AG08396 (cell line): ENCODE measurements at places on chromosomes 11 and 22.
A peak's percentile ranks its signal among the peaks of the same experiment; 100 is the strongest.

DNA sequence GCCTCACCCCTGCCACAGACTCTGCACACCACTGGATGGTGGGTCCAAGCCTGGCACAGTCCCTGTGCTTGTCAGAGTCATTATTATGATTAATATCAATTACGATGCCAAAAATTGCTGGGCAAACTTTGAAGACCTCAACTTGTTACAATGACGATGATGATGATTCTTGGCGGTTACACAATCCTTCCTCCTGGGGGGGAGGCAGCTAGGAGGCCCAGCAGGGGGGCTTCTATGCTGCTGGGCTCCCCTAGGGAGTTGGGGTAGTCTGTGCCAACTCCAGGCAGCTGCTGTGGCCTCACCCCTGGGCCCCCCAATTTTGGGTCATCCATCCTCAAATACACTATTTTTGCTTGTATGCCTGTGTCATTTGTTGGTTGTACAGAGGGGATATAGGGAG lies 12.0 kb downstream of the SLC35E4 start:
- no peak for DNase-seq

- no peak for DNase-seq
Observed at GRCh38 chr11:17650127-17650911, 69.1 kb upstream of the MYOD1 start.

- DNase-seq: no peak
Observed at GRCh38 chr11:12090061-12090591, 20.3 kb upstream of the MICAL2 start.

GRCh38 chr11:14480716-14481115 lies 18.9 kb downstream of the COPB1 start:
- no peak for DNase-seq

DNA sequence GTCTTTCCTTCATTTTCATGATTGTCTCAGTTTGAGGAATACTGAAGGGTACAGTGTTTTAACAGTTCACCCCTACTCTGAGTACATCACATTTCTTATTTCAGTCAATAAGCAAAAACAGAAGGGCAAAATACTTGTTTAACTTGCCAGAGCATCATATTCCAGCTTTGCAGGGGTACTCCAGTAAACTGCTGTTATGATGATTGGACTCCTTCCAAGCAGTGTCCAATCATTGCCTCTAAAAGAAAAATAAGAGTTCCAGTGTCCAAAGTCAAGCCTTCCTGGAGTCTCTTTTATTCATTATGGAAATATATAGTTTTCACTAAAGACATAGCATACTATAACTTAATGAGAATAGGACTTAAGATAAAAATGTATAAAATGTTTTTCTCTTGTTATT lies 105.1 kb downstream of the FANCF start:
- no peak for DNase-seq

DNA sequence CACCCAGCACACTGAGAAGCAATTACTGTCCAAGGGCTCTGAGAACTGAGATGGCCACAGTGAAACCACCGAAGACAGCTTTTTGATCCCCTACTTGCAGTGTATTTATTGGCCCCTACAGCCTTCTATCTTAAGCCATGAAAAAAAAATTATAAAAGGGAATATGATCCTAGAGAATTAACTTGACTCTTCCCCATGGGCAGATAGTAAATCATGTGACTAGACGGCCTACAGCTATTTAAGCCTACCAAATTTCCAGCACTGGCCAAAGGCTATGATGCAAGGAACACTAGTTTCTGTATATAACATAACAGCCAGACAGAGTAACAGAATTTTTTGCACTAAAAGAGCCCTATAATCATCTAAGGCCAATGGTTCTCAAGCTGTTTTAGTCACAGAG lies 53.8 kb downstream of the KCNA4 start:
- DNase-seq: no peak

DNA sequence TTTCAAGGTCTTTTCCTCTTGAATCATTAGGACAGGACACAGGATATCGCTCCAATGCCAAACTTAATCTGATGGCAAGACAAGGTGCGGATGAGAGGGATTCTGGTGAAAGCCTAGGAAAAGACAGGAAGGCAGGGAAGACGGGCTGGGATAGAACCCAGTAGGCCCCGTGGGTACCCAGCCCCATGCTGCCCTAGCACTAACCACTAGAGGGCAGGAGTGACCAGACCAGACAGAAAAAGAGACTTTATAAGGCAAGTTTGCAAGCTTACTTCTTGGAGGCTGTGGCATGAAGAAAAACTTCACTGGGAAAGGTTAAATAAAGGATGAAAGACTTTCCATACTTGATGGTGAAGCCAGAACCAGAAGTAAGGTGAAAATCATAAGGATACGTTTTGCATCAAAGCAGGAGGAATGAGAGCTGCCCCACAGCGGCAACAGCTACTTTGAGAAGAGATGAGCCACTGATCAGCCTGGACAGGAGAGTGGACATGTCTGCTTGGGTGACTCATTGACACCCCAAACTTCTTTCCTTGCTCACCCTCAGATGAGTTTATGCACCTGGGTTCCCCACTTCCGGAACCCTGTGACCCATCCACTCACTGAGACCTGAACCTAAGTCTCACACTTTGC lies 39.8 kb downstream of the SYN3 start:
- peak; percentile 75 for DNase-seq

DNA sequence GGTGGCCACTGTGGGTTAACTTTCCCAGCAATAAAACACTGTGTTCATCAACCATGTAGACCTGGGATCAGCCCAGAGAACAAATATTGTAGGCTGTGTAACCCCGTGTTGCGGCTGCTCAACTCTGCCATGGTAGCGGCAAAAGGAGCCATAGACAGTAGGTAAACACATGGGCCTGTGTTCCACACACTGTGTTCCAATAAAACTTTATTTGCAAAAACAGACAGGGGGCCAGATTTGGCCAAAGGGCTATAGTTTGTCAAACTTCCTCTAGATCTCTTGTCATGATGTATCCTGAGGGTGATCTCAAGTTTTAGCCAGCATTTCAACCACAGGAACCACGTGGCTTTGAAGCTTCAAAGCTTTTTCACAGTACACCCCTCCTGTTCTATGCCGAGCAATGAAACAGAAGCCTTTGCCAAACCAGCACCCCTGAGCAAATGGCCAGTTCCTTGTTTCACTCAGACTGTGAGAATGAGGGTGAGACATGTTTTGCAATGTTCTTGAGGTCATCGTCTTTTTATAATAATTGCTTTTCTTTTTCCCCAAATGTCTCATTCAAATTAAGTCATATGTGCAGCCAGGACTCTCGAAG lies 49.9 kb upstream of the FADD start:
- no peak for DNase-seq

GRCh38 chr11:40166892-40167291 lies 1292.6 kb downstream of the LRRC4C start:
- DNase-seq: no peak

DNA sequence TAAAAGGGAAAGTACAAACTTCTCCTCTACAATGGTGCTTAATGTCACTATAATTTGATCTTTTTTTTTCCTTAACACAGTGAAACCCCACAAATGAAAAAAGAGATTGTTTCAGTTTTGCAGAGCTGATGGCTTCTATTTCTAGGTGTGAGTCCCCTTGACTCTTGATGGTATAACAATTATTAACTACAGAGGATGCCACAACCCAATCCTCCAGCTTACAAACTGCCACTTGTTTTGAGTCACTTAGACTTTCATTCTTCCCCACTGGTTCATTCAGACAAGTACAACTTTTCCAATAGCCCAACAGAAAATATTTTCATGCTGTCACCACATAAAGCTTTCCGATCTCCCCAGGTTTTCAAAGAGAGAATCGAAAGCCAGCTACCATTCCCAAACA lies 812.2 kb downstream of the LRRC4C start:
- DNase-seq: no peak

- DNase-seq: no peak
Observed at GRCh38 chr11:73549376-73549775, 48.5 kb downstream of the FAM168A start.

DNA sequence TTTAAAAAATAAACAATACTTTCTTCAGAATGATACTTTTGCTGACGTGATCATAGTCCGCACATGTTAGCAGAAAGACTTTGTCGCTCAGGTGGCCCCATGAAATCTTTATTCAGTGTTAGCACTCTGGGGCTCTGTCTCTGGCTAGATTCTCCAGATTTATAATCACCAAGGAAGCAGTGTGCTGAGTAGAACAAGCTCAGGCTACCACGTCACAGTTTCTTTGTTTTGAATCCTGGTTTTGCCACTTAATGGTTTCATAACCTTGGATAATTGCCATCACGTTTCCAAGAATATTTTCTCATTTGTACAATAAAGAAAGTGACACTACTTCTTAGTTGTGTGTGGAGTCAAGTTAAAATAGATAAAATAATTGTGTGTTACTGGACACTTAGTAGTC lies 3.9 kb upstream of the MUC15 start:
- no peak for DNase-seq

DNA sequence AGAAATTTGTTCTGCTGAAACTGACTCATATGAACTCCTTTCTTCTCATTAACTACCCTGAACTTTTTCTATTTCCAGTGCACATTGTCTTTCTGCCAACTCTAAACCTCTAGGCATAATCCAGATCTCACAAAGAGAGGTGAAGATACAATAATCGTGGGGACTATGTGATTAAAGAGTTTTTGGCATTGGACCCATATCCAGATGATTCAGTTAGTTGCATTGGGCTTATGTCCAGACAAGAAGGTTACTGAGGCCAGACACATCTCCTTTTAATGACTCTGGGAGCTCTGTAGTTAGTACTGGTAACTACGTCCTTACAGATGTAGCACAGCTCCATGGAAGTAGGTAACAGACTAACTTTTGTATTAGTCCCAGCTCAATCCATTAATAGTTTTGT lies 273.0 kb downstream of the CASP12 start:
- no peak for DNase-seq

- peak; percentile 86 for DNase-seq
Observed at GRCh38 chr11:65290448-65291165, 24.1 kb upstream of the CDC42EP2 start.

DNA sequence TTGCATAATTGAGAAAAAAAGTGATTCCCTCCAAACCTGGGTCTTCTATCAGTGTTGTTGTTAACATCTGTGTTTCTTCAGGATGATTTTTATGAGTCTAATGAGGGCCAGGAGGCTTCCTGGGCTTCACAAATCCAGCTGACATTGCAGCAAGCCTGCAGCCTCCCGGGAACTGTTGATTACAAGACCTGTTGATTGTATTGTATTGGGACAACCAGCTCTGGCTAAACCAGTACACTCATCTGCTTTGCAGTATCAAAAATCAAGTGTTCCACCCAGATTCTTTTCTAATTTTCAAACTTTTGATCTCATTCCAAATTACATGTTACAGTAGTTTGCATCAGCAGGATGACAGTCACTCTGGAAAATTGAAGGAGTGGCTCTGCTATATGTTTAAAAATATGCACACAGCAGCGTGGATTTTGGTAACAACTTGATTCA lies 16.1 kb upstream of the PRSS23 start:
- no peak for DNase-seq

DNA sequence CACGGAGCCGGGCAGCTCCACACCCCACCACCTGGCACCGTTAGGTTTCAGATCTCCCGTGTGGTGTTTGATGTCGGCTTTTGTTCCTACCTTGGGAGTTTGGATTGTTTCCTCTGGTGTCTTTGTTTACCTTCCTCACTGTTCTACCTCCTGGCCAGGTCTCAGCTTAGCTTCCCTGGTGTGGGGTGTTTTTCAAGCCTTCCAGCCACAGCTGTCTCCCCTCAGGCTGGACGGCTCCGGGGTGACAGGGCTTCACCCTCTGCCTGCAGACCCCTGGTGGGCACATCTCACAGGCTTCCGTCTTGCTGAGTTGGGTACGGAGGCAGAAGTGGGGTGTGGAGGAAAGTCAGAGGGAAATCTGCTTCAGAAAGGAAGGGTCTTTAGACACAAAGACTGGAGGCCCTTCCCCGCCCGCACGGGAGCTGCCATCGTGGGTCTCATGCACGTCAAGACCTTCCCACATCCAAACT lies 59.6 kb upstream of the EMID1 start:
- DNase-seq: no peak

DNA sequence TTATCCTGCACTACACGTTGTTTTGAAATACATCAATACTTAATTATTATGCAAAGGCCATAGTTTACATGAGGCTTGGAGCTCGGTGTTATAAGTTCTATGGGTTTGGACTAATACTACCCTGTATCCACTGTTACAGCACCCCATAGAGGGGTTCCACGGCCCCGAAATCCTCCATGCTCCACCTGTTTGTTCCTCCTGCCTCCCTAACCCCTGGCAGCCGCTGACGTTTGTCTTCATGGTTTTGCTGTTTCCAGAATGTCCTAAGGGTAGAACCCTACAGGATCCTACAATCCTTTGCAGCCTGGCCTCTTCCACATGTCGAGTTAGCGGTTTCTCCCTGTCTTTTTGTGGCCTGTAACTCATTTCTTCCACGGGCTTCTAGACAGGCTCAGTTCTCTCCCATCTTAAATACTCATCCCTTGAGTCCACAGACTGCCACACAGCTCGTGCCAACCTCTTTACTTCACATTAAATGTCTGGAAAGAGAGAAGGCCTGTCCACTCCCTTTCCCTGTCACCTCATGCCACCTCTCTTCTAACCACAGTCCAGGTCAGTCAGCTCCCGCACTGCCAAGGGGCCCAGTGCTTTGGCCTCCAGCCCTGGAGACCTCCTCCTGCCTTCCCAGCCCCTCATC lies 42.4 kb upstream of the TH start:
- DNase-seq: peak; percentile 18

DNA sequence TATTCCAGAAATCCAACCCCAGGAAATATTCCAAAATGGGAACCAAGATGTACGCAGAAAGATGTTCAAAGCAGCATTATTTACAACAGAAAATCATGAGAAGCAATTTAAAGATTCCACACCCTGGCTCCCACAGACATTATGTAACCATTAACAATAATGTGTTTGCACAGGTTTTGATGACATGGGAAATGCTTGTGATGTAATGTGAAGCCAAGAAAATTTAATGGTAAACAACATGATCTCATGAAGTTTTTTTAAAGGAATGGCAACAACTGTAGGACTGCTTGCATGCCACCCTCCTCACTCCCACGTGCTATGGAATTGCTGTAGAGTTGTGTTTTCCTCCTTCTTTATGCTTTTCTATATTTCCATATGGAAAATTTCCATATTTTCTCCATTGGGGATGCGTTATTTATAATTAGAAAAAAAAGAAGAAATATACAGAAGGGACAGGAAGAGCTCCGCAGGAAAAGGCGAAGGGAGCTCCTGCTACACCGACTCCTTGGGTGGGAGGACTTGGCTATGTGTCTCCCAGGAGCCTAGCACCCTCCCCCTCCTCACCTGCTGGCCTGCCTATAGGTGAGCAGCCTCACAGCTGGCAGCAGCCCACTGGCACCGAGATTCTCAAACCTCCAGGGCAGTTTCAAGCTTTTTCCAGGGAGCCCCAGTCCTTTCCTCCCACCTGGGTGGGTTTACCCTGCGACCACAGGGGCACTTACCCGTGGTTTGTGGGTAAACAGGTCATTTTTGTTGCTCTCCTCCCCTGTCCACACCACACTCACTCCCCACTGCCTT lies 20.9 kb downstream of the LRFN4 start:
- no peak for DNase-seq

DNA sequence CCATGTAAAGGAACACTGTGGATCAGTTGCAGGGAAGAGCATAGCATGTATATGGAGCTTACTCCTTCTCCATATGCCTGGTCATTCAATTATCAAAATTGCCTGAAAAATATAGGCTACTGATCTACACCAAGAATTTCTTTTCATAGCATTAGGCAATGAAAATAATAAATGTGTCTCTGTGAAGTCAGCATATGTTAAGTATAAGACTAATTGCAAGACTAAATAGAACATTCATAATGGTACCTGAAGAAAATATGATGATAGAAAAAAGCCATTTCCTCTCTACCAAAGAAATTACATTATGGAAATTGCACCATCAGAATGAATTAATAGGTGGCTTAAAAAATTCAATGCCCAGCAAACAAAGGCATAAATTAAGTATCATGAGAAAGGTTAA lies 584.7 kb downstream of the NELL1 start:
- no peak for DNase-seq

- DNase-seq: no peak
Observed at GRCh38 chr11:102451041-102451680, 1.4 kb downstream of the TMEM123 start.
